Glutamatergic neuron (in vitro differentiated cells): ENCODE measurements at places on chromosomes 2 and 18. TPM values are rescaled to one million over a fixed set of nuclear protein-coding genes. Genes with fewer than 3 reads are reported as not detected.

The NEU2 gene
- total RNA-seq = not detected

DNA sequence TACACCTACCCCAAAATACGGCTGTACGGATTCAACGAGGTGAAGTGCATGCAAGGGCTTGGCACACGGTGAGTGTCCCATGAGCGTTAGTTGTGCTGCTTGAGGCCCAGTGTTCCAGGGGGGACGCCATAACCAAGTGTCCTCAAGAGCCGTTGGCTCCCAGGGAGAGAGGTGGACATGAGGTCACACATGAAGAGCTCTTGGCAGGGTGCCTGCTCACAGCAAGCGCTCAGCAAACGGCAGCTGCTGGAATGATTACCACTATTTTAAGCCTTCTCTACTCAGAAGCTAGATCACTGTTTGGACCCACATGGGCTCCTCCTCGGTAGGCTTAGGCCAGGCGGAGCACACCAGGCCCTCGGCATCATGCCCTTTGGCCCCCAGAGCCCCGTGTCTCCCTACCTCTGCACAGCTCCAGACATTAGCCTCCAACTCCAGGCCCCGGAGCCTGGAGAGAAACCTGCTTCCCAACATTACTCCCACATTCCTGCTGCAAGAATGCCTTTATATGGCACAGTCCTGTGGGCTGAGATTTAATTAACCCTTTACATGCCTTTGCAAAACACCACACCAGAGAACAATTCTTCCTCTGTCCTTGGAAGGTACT lies 68.4 kb upstream of the PPP1CB start:
- no peak for DNase-seq

GRCh38 chr2:147636238-147636882 lies 208.5 kb upstream of the ACVR2A start:
- no peak for DNase-seq

The MERTK gene
- 2.3 TPM for total RNA-seq

GRCh38 chr2:144249035-144249637 lies 270.8 kb downstream of the ZEB2 start:
- no peak for DNase-seq
